ENCODE measurements at places on chromosomes 16 and 17. TPM values are rescaled to one million over a fixed set of nuclear protein-coding genes. Genes with fewer than 3 reads are reported as not detected.

PRAC1 gene
- polyA plus RNA-seq: not detected

DNA sequence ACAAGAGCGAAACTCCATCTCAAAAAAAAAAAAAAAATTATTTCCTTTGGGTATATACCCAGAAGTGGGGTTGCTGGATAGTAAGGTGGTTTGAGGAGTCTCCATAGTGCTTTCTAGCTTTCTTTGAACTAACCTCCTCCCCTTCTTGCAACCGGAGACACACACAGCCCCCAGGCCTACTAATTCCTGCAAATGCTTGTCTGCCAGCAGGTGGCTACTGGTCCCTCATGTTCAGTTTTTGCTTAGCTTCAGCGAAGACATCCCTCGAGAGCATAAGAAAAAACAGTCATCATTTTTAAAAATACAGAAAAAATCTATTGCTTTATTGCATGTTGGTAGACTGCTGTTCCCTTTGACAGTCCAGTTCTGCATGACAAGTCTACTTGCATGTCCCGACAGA is 439.0 kb downstream of the UTP18 start:
- DNase-seq: no peak

DNA sequence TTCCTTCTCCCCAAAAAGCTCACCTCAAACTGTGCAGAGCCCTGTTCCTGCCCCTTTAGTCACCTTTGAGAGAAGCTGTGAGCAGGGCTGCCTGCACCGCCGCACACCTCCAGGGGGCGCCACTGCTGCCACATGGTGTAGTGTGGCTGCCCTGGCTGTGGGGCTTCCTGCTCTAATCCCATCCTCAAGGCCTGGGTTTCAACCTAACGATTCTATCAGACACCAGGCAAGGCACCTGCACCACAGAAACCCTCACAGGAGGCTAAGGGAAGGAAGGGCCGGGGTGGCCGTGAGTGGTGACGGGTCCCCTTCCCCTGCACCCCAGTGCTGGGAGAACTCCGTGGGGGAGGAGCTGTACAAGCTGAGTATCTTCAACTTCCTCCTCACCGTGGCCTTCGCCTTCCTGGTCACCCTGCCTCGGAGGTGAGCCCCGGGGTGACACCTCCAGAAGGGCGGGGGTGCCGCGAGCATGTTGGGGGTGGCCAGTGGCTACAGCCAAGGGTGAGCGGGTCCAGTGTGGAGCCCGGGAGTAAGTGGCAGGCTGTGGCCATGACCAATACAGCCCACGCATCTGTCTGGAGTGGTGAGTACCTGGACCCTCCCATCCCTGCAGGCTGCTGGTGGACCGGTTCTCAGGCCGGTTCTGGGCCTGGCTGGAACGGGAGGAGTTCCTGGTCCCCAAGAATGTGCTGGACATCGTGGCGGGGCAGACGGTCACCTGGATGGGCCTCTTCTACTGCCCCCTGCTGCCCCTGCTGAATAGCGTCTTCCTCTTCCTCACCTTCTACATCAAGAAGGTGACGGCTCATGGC is 7.0 kb downstream of the TMC8 start:
- DNase-seq: no peak

DNA sequence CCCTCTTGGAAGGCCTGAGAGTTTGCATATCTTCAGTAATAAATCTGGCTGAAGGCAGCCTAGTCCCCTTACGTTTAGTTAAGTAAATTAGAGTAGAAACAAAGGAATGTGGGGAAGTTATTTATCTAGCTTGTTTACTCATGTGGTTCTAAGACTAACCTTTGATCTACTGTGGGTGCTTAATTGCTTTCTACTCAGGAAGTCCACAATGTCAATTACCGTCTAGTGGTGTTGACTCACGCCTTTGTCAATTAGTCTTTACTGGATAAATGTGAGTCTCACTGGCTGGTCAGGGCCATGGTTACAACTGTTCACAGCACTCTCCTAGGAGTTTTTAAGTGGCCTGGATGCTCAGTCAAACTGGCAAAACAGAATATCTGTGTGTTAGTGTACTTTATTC is 2338.4 kb downstream of the TP53TG3F start:
- no peak for DNase-seq

DNA sequence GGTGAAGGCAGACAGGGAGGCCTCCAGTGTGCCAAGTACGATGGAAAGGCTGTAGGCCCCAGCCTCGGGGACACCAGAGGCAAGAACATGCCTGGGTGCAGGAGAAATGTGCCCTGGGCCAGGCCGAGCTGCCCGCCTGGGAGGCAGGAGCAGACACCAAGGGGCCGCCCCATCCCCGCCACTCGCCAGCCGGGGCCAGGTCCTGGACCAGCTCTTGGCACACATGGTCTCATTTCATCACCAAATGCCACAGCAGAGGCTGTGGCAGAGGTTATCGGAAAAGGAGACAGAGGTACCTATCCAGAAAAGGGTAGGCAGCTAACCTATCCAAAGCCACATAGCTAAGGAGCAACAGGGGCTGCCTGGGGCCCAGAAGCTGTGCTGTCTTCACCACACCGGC is 31.3 kb downstream of the PEMT start:
- no peak for DNase-seq

CHST4 gene
- polyA plus RNA-seq: 0.53 TPM

DNA sequence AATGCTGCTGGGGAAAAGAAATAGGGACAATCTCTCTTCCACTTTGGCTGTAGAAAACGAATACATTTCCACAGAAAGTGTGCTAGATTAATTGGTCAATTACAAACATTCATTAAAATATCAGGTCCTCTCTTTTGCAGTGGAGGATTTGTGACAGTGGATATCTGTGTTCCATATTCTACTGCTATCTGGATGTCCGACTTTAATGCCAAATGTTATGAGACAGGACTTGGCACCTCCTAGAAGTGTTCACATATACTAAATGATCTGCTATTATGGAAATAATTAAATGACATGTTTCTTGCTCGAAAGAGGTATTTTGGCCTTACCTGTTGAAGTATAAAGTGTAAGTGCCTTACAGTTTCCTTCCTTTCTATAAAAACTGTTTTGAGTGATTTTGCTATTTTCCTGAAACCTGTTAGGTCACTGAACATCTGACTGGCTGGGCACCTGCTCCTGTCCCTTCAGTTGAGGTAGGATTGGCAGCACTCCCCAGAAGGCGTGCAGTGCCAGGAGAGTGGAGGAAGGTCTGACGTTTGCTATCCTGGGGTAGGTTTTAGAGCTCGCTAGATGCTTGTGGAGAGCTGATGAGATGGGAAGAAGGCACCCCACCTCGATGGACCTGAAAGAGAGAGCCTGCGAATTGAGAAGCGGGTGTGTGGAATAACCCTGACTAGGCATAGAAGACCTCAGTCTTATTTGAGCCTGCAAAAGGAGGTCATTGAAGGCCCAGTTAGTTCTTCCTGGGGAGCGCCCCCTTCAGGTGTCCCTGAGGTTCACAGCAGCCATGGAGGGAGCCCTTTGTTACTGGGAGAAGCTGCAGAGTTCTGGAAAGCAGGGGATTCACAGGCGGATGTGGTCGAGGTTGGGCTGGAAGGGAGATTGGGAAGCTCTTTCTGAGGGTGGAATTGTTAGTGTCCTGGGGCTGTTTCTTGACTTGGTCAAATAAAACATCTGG is 159.4 kb upstream of the ZNF267 start:
- no peak for DNase-seq

RCVRN gene
- 0.47 TPM for polyA plus RNA-seq

- no peak for DNase-seq
These were observed 101.6 kb downstream of the CCT6B start for GRCh38 chr17:34859652-34860051.

ABCA8 gene
- 1.6 TPM for polyA plus RNA-seq

DNA sequence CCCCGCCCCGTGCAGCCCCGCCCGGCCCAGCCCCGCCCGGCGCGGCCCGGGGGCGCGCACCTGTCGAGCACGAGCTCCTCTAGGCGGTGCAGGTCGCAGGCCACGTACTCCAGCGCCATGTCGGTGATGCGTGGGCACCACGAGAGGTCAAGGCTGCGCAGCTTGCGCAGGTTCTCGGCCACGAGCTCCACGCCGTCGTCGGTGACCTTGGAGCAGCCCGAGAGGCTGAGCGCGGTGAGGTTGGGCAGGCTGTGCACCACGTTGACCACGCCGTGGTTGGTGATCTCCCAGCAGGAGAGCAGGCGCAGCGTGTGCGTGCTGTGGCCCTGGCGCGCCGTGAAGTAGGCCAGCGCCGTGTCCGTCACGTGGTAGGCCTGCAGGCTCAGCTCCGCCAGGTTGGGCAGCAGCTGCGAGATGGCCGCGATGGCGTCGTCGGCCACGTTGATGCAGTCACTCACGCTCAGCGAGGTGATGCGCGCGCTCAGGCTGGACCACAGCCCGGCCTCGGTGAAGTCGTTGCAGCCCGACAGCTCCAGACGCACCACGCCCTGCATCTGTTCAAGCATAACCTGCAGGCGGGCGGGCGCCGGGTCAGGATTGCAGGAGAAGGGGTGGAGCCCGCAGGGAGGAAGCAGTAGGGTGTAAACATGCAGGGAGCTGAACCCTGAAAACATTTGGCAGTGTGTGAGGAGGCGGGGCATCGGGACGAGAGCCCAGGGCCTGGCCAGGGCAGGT is 5.3 kb upstream of the WDR24 start:
- no peak for DNase-seq

DNA sequence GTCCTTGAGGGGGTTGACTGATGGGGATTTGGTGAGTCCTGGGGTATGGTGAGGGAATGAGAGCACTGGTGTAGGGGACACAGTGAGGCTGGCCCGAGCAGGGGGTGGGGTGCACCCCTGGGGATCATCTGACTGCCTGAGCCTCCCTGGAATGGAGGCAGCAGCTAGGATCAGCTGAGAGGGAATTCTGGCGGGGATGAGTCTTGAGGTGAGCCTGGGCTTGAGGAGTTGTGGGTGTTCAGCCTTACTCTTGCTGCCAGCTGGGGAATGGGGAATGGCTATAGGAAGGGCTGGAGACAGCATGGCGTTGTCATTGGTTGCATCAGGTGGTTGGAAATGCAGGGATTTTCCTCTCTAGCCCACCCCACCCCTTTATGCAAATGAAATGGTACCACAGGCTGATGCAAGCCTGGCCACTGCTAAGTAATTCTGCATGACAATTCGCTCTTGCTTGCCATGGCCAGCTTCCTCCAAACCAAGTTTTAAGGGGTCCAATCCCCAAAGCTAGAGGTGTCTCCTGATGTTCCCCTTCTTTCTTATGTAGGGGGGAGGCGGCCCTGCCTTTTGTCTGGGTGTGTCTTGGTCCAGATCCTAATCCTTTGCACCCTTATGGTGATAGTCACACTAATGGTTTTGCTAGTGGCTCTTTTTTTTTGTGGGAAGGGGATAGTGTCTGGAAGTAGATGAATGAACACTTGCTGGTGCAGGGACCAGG is 7.5 kb downstream of the NFE2L1 start:
- DNase-seq: no peak

DNA sequence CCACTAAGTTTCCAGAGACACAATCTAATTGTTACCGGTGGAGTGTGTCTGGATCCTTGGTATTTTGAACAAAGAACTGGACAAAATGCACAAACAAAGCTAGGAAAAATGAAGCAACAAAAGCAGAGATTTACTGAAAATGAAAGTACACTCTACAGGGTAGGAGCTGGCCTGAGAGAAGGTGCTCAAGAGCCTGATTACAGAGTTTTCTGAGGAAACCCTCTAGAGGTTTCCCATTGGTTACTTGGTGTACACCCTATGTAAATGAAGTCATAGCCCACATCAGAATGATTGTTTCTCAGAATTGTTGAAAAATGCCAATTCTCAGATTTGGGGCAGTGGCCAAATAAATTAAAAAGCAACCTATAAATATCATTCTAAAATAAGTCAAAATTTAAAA is 436.4 kb downstream of the KCNJ18 start:
- no peak for DNase-seq

SMARCE1 gene
- polyA plus RNA-seq: 226 TPM

DNA sequence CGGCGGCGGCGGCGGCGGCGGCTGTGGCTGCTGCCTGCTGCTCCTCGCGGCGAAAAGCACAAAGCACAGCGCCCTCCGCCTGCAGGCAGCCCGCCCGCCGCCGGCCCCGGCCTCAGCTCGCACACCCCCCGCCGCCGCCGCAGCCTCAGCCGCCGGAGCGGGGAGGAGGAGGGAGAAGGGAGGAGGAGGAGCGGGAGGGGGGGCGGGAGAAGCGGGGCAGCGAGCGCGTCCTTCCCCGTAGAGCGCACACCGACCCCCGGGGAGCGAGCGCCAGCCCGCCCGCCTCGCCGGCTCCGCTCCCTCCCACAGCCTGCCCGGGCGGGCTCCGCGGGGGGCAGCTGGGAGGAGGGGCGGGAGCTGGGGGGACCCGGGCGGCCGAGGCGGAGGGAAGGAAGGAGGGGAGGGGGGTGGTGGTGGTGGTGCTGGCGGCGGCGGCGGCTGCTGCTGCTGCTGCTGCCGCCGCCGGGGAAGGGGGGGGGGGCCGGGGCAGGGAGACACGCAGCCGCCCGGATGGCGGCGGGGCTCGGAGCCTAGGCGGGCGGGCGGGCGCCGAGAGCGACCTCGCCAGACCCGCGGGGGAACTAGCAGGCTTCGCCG is at the start of gene UBTF:
TSS of gene UBTF (minus strand) at position 60 of the 597 bp plus-strand sequence. CDS start 1,446 bp downstream, outside the sequence.
- DNase-seq: peak; percentile 79

DNA sequence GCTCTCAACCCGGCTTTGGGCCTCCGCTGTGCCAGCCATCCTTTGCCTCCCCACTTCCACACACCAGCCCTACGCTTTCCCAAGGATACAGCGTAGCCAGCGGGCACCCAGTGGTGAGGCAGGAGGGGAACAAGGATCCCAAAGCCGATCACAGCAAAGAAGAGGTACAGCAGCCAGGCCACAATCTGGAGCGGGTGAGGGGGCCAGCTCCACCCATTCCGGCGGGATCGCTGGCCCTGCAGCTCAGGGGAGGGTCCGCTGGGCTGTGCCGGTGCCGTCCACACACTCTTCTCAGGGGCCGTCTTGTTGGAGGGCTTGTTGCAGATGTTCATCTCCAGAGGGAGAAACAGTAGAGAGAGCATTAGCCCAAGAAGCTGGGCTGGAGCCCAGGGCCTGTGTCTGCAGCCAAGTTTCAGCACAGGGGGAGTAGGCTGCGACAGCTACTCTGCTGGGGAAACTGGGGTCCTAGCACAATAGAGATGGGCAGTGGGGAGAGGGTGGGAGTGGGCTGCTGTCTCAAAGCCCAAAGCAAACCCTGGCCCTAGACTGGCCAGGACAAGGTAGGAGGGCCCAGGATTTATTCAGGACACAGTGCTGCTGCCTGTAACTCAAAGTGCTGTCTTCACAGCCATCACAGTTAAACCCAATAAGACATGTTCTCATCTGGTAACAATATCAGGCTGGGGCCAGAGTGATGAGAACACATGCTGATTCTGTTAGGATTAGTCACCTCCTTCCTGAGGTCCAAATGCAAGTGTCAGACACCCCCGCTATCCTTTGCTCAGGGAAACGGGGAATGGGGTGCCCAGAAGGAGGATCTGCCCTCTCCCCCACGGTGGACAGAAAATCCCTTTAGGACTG is 9.9 kb downstream of the ZDHHC1 start:
- DNase-seq: no peak

DNA sequence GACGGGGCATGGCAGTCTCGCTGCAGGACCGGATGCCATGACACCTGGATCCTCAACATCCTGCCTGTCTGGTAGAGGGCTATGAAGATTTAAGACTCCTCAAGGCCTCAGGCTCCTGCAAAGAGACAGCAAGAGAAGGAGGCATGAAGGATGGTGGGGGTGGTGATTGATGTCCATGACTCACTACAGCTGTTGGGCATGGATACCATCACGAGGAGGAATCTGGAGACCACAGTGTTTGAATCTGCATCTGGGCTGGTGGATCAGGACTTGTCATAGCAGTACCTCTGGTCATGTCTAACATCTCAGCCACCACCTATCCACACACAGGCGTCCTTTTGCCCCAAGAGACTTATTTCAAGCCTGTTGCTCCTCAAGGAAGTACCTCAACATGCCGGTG is 50.2 kb upstream of the WSCD1 start:
- DNase-seq: no peak

- no peak for DNase-seq
These were observed 2.3 kb downstream of the SLFN5 start for GRCh38 chr17:35245196-35245486.

EVI2B gene
- 2.3 TPM for polyA plus RNA-seq

All from renal pelvis (tissue), 12 donors.